Liver (tissue), 10 donors: ENCODE measurements at places on chromosomes 4 and X.

GRCh38 chr4:10135260-10135659 is 18.7 kb upstream of the WDR1 start:
- H3K4me3 ChIP-seq: no peak overlapping the region
- no peak overlapping the region for H3K27ac ChIP-seq
- H3K27me3 ChIP-seq: no peaks in the 10 kb centered on the region
- no peak for DNase-seq

DNA sequence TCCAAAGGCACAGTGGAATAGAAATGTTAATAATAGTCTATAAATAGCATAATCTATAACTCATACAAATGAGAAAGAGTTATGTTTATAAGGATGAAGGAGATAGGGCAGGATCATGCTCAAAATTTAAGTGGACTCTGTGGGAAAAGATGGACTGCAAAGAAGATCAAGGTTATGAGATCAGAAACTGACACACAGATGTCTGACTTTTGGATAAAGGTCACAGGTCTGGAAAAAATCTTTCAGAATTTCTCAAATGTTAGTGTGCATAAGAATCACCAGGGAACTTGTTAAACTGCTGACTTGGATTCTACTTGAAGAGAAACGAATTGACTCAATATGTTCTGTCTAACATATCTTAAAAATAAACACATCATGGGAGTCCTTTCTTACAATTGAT is 104.1 kb downstream of the FSTL5 start:
- no peak overlapping the region for H3K4me3 ChIP-seq
- H3K36me3 ChIP-seq: no peaks in the 10 kb centered on the region
- no peak for DNase-seq
- no peaks in the 10 kb centered on the region for H3K4me1 ChIP-seq
- no peaks in the 10 kb centered on the region for H3K27me3 ChIP-seq

DNA sequence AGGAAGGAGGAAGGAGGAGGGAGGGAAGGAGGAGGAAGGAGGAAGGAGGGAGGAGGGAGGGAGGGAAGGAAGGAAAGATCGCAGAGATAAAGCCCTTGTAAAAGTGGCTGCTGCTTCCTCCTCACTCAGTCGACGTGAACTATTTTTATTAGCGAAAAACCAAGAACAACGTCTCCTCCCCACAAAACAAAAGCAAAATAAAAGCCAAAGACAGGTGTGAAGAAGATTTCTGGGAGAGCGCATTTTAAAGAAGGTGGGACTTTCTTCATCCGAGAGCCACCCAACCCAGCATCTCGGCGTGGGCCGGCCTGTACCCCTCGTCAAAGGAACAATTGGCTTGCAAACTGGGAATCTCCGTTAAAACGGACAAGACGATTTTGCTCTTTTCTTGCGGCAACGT is 40.7 kb upstream of the ASMTL start:
- H3K27ac ChIP-seq: no peak overlapping the region
- H3K4me3 ChIP-seq: no peak overlapping the region
- H3K36me3 ChIP-seq: no peaks in the 10 kb centered on the region
- no peaks in the 10 kb centered on the region for H3K4me1 ChIP-seq
- DNase-seq: no peak

DNA sequence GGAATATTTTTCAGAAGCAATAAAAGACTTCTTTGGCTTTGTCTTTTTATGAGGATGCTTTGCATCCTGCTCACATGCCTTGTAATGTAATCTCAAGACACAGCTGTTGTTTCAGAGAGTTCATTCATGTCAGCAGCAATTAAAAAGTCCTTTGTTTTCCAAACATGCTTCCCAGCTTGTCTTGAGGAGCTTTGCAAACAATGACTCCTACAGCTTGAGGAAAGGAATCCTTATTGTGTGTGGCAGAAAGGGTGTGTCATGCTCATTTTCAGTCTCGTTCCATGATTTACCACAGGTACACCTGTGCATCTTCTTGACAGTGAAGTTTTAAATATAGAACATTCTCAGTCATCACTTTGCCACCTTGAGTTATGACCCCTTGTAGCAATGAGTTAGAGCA is 139.2 kb upstream of the AADAT start:
- no peak overlapping the region for H3K4me3 ChIP-seq
- no peaks in the 10 kb centered on the region for H3K27me3 ChIP-seq
- no peak overlapping the region for H3K27ac ChIP-seq
- H3K4me1 ChIP-seq: peaks cover 2% of the 10 kb centered on the region
- DNase-seq: no peak

GRCh38 chrX:97763391-97763790 is 879.7 kb downstream of the RPA4 start:
- H3K4me1 ChIP-seq: no peaks in the 10 kb centered on the region
- H3K4me3 ChIP-seq: no peak overlapping the region
- H3K36me3 ChIP-seq: no peaks in the 10 kb centered on the region
- no peak for DNase-seq
- no peaks in the 10 kb centered on the region for H3K27me3 ChIP-seq

- H3K4me1 ChIP-seq: no peaks in the 10 kb centered on the region
- H3K4me3 ChIP-seq: no peak overlapping the region
- DNase-seq: no peak
- H3K36me3 ChIP-seq: no peaks in the 10 kb centered on the region
Observed at GRCh38 chr4:115515772-115516171, 402.4 kb upstream of the NDST4 start.

DNA sequence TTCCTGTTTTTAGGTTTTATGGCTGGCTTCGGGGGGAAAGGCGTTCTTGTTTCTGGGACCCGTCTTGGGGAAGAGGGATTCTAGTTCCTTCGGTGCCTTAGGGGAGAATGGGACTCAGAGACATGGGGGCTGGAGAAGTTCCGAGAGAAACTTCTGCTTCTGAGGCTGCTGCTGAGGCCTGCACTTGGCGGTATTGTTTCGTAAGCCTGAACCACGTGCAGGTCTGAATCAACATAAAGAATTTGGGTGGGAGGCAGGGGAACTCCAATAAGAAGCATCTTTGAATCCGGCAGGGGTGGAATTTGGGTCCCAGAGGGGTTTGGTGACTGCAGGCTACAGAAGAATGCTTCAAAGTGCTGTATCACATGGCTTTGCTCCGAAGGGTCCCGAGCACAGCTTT is 15.1 kb downstream of the XG start:
- no peak overlapping the region for H3K4me3 ChIP-seq
- no peaks in the 10 kb centered on the region for H3K27me3 ChIP-seq
- no peaks in the 10 kb centered on the region for H3K36me3 ChIP-seq
- DNase-seq: no peak

GRCh38 chrX:65647801-65648200 is 19.7 kb upstream of the MSN start:
- no peaks in the 10 kb centered on the region for H3K36me3 ChIP-seq
- no peak overlapping the region for H3K4me3 ChIP-seq
- peaks cover 15% of the 10 kb centered on the region for H3K4me1 ChIP-seq
- no peak for DNase-seq
- no peaks in the 10 kb centered on the region for H3K27me3 ChIP-seq

DNA sequence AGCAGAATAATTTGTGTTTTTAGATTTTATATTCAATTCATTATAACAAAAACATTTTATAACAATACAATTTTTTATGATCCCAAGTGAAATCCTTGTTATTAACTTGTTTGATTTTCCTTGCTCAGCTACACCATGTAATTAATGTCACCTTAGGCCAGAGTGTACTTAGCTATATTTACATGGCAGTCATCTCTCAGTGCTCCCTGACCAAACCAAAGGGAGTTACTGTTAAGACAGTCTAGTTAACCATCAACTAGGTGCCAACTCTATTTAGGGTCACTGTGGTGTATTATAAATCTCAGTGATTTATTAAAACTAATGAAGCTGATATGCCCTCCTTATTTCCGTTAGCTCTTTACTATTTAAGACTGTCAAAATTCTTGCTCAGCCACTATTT is 44.4 kb downstream of the CCDC158 start:
- no peak overlapping the region for H3K4me3 ChIP-seq
- H3K36me3 ChIP-seq: no peaks in the 10 kb centered on the region
- H3K4me1 ChIP-seq: peaks cover 37% of the 10 kb centered on the region
- DNase-seq: no peak
- H3K27me3 ChIP-seq: no peaks in the 10 kb centered on the region

DNA sequence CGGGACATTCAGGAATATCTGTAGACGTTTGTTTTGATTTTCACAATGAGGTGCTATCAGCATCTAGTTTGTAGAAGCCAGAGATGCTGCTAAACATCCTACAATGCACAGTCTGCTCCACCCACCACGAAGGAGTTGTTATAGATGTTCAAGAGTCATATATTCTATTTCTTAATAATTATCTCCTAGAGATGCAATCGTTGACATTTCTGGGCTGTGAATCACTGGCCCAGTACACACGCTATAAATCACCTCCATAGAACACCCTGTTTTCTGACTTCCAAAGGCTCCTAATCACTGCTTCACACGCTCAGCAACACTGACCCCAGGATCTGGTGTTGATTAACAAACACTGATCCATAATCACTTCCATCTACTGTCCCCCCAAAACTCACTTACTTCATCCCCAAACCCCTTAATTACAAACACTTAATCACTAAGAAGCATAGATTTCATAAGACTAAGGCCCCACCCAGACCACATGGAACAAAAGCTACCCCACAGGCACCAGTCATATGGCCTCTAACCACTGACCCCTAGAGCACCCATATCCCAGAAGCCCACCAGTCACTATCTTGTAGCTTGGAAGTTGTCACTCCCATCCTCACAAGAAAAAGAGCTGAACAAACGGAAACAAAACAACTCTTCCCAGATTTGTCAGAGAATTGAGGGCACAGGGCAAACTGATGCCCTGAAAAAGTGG is 31.7 kb upstream of the ZNF41 start:
- H3K36me3 ChIP-seq: no peaks in the 10 kb centered on the region
- DNase-seq: no peak
- no peaks in the 10 kb centered on the region for H3K27me3 ChIP-seq
- H3K27ac ChIP-seq: no peak overlapping the region
- no peak overlapping the region for H3K4me3 ChIP-seq
- H3K4me1 ChIP-seq: no peaks in the 10 kb centered on the region

- H3K4me3 ChIP-seq: no peak overlapping the region
- H3K4me1 ChIP-seq: no peaks in the 10 kb centered on the region
- no peaks in the 10 kb centered on the region for H3K36me3 ChIP-seq
Observed at GRCh38 chrX:42443267-42443666, 334.7 kb downstream of the PPP1R2C start.

DNA sequence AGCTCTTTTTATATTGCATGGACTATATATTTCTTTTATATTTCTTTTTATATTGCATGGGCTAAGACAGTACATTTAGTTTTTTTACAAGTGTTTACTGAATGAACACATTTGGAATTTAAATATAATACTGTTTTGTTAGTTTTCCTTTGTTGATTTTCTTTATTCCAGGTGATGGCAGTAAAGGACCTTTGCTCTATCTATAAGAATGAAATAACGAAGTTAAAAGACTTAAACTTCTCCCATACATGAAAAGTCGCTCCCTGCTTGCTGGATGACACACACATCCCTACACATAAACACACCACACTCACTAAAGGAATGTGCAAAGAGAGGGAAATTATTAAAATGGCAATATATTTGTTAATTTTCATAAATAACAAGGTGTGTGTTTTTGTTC is 102.5 kb upstream of the ANXA10 start:
- DNase-seq: no peak
- H3K27me3 ChIP-seq: no peaks in the 10 kb centered on the region
- H3K36me3 ChIP-seq: no peaks in the 10 kb centered on the region
- no peak overlapping the region for H3K4me3 ChIP-seq
- no peaks in the 10 kb centered on the region for H3K4me1 ChIP-seq

DNA sequence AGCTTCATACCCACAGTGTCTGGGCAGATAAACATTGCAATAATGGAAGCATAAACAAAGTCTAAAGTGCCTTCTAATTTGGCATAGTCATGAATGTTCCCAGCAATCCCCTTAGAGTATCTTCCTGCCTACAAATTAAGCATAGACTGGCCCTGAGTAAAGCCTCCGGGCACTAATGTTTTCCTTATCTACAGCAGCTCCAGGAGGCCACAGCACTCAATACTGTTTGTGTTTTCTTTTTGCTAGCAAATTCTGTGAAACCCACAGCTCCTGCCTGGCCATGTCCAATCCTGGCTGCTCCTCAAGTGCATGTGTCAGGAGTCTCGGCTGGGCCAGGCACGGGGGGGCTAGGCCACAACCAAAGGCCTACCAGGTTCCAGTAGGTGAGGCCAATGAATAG is 102.7 kb upstream of the TBC1D9 start:
- H3K36me3 ChIP-seq: no peaks in the 10 kb centered on the region
- no peaks in the 10 kb centered on the region for H3K27me3 ChIP-seq
- H3K4me3 ChIP-seq: no peak overlapping the region
- no peak for DNase-seq
- no peaks in the 10 kb centered on the region for H3K4me1 ChIP-seq

- H3K27me3 ChIP-seq: no peaks in the 10 kb centered on the region
- no peaks in the 10 kb centered on the region for H3K36me3 ChIP-seq
- no peak for DNase-seq
- H3K4me1 ChIP-seq: peaks cover 4% of the 10 kb centered on the region
- no peak overlapping the region for H3K4me3 ChIP-seq
Observed at GRCh38 chr4:168712316-168712890, 215.6 kb downstream of the PALLD start.

- H3K4me1 ChIP-seq: peaks cover 3% of the 10 kb centered on the region
- no peak for DNase-seq
- H3K4me3 ChIP-seq: no peak overlapping the region
- H3K27ac ChIP-seq: no peak overlapping the region
Observed at GRCh38 chr4:48346594-48346993, 5.3 kb downstream of the SLAIN2 start.

DNA sequence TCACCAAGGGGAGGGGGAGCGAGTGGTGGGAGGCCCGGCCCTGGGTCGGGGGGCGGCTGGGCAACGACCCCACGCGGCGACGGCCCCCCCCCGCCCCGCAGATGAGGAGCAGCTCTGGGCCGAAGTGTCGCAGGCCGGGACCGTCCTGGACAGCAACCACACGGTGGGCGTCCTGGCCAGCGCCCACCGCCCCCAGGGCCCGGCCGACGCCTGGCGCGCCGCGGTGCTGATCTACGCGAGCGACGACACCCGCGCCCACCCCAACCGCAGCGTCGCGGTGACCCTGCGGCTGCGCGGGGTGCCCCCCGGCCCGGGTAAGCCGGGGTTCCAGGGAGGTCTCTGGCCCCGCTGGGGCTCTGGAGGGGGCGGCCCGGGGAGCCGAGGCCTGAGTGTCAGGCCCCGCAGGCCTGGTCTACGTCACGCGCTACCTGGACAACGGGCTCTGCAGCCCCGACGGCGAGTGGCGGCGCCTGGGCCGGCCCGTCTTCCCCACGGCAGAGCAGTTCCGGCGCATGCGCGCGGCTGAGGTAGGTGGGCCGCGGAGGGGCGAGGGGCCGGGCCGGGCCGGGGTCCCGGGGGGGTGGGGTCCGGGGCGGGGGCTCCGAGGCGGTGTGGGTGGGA is 8.7 kb upstream of the FGFRL1 start:
- H3K4me3 ChIP-seq: no peak overlapping the region
- no peaks in the 10 kb centered on the region for H3K36me3 ChIP-seq
- no peak overlapping the region for H3K27ac ChIP-seq
- no peaks in the 10 kb centered on the region for H3K27me3 ChIP-seq
- peaks cover 11% of the 10 kb centered on the region for H3K4me1 ChIP-seq
